T-cell (primary cell): ENCODE measurements at places on chromosomes 2 and 18.

DNA sequence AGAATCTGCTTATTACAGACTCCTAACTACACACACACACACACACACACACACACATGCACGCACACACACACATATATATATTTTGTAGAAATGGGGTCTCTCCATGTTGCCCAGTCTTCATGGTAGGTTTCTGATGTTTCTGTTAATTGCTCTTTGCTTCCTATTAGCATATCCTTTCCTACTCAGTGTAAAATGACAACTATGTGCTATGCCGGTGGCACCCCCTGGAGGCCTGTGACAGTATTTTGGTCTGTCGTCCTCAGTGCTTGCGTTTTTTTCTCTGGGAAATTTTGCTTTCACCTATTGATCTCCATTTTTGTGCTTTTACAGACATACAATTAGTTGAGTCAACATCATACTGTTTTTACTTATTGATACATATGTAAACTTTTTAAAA is 322.1 kb downstream of the LRRTM1 start:
- no peak for DNase-seq

DNA sequence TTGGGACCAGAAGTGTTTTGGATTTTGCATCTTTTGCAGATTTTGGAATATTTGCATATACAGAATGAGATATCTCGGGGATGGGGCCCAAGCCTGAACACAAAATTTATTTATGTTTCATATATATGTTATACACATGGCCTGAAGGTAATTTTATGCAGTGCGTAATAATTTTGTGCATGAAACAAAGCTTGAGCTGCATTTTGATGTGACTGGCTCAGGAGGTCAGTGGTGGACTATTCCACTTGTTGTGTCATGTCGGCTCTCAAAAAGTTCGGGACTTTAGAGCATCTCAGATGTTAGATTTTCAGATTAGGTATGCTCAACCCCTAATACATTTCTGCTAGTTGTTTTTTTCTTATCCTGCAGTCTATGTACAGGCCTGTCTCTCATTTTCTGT is 145.4 kb downstream of the FAM210A start:
- no peak for DNase-seq

DNA sequence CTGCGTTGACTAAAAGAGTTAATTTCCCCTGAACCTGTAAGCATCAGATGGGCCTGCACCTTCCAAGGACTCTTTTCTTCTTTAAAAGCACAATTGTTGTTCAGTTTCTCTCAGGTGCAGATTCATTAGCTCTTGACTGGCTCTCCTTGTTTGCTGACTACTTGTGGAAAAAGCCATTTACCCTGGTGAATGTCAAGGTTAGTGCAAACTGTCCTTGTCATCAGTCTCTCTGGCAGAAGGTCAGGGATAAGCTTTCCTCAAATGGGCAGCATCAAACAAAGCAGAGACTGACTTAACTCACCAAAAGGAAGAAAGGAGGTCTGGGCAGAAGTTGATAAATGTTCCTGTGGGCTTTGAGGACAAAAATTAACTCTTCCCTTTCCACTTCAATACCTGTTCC is 922.7 kb downstream of the BCL11A start:
- DNase-seq: no peak

- no peak for DNase-seq
These were observed 18.0 kb downstream of the SPEG start for GRCh38 chr2:219452361-219453317.

DNA sequence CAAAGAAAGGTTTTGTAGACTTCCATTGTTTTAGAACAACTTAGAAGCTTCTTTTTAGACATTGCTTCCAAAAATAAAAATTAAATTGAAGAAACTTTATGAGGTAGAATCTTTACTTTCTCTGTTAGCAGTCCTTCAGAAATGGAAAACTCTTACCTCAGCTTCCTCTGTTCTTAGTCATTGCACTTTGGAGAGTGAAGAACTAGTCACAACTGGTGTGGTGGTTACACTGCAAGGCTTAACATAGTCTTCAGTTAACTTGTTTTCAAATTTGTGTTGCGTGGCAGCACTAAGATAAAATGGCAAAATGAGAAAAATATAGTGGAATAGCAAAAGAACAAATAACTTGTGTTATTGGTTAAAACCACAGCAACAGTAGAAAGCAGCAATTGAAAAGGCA is 332.6 kb downstream of the KIAA1328 start:
- DNase-seq: no peak

DNA sequence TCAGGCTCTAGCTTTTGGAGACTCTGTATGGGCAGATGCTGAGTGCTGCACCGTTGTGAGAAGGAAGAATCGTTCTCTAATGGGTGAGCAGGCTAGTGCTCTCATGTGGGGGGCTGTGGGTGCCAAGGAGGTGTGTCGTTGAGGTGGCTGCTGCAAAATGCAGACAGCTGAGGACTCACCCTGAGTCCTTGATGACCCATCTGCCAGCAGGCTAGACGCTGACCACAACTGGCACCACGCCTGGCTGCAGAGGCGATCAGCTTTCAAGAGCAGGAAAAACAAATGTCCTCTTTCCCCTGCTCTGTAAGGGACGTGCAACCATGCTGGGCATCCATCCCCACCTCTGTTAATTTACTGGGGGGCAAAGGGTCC is 48.2 kb downstream of the HAUS1 start:
- no peak for DNase-seq

GRCh38 chr2:197383825-197384224 is 51.0 kb downstream of the SF3B1 start:
- DNase-seq: no peak

GRCh38 chr2:23988371-23988770 is 21.5 kb upstream of the MFSD2B start:
- no peak for DNase-seq

GRCh38 chr18:7207366-7207915 is 23.4 kb upstream of the LRRC30 start:
- no peak for DNase-seq
